ENCODE measurements at places on chromosomes 5 and 9. TPM values are rescaled to one million over a fixed set of nuclear protein-coding genes. Genes with fewer than 3 reads are reported as not detected.

The MAMDC2 gene
- total RNA-seq, result 6.6 TPM

The SHC3 gene
- total RNA-seq, result 4.1 TPM

The ITGA1 gene
- total RNA-seq, result 2.2 TPM

The RUFY1 gene
- 25.1 TPM for total RNA-seq

The CD74 gene
- total RNA-seq, result 31.2 TPM

The LCN15 gene
- not detected for total RNA-seq

The ECSCR gene
- total RNA-seq, result 0.12 TPM

The MLANA gene
- not detected for total RNA-seq

The TAS2R1 gene
- not detected for total RNA-seq

The C5orf52 gene
- total RNA-seq, result not detected

The FOXD4L5 gene
- total RNA-seq, result not detected

The PCDHGC5 gene
- total RNA-seq, result 0.06 TPM

The NOL6 gene
- total RNA-seq, result 45.4 TPM

The TMEM252 gene
- not detected for total RNA-seq

The RASEF gene
- total RNA-seq, result 11.6 TPM

The C9orf153 gene
- not detected for total RNA-seq

The IL9 gene
- total RNA-seq, result not detected

The LECT2 gene
- not detected for total RNA-seq

DNA sequence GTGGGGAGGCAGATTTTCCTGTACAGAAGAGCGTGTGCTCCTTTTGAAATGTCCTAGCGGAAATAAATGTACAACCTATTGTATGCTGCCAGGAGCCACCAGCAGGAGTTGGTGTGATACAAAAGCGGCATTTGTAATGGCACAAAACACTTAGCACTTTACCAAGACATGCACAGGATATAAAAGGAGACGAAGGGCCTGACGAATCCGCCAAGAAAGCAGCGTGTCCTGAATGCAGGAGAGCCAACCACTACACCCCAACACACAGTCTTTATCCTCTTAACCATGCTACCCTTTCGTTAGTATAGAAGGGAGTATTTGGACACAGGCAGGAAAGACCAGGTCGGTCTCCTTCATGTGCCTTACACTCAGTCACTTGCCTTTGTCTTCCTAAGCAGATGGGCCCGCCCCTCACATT lies 218.1 kb downstream of the TRIM32 start:
- DNase-seq, result no peak

DNA sequence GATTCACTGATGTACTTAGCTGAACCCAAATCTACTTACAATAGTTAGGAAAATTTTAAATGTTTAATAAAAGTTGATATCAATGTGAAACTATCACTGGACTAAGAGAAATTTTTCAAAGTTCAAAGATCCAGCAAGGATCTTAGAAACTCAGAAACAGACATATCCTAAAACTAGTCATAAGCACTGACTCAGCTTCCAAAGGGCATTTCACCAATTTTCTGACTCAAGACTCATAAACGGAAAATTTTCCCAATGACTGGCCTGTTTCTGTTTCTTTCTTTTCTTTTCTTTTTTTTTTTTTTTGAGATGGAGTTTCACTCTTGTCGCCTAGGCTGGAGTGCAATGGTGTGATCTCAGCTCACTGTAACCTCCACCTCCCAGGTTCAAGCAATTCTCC lies 66.6 kb downstream of the CDC14B start:
- peak; percentile 33 for DNase-seq

GRCh38 chr9:68871236-68871635 lies 142.7 kb downstream of the PRKACG start:
- no peak for DNase-seq

- DNase-seq, result no peak
These were observed 710.0 kb upstream of the GRAMD2B start for GRCh38 chr5:125713109-125713805.

- peak; percentile 18 for DNase-seq
These were observed 795 bp downstream of the NDUFAF2 start for GRCh38 chr5:60945813-60946187.

GRCh38 chr5:150052226-150052955 lies 34.0 kb downstream of the CSF1R start:
- DNase-seq, result no peak

DNA sequence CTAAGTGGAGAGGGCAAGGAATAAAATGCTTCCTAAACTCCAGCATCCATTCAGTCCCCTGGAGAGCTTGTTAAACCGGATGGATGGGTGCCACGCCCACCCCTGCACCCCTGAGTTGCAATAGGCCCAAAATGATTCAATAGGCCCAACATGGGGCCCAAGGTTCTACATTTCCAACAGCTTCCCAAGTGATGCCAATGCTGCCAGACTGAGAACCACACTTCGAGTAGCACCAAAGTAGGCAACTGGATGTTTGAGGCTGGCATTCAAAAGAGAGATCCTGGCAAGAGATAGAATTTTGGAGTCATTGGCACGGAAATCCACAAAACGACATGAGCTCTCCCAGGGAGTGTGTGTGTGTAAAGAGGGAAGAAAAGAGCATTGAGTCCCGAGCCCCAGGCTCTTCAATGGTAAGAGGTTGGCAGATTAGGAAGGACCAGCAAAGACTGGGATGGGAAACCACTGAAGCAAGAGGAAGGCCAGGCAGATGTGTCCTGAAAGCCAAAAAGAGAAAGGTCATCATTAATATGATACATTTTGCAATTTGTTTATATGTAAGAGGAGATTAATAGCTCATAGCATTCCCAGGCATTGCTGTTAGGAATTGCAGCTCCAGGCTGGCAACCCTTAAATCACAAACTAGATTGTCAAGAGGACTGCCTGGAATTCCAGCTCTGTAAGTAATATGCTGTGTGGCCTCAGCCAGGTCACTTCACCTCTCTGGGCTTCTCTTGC lies 130.6 kb downstream of the KCNIP1 start:
- no peak for DNase-seq

DNA sequence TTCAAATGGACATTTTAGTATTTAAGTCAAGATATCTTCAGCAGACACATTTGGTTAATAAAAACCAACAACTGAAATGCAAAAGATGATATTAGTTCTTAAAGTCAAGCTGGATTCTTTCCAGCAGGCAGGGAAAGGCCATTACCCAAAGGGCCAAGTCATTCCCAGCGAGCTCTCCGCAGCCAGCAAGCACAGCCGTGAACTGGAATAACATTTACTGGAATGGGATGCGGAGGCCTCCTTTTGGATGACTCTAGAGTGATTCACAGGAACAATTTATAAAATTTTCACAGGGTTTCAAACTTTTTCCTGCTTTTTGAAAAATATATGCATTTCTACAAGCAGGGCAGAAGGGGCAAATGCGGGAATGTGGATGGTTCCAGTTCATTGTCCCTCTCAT lies 76.6 kb upstream of the DAB2 start:
- peak; percentile 79 for DNase-seq

DNA sequence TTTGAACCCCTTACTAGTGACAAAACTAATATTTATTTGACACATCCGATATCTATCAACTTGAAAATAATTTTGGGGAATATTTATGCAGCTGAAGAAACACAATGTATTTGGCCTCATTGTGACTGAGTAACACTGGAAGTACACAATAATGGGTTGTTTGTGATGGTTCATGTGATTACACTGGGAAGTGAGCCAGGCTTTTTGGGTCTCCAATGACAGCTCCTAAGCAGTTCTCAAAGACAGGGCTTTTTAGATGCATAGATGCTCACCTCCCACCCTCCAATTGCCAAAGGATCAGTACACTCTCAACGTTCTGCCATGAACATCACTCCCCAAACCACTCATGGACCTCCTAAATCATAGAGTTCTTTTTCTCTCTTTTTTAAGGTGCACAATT lies 170.0 kb downstream of the SLC24A2 start:
- no peak for DNase-seq

DNA sequence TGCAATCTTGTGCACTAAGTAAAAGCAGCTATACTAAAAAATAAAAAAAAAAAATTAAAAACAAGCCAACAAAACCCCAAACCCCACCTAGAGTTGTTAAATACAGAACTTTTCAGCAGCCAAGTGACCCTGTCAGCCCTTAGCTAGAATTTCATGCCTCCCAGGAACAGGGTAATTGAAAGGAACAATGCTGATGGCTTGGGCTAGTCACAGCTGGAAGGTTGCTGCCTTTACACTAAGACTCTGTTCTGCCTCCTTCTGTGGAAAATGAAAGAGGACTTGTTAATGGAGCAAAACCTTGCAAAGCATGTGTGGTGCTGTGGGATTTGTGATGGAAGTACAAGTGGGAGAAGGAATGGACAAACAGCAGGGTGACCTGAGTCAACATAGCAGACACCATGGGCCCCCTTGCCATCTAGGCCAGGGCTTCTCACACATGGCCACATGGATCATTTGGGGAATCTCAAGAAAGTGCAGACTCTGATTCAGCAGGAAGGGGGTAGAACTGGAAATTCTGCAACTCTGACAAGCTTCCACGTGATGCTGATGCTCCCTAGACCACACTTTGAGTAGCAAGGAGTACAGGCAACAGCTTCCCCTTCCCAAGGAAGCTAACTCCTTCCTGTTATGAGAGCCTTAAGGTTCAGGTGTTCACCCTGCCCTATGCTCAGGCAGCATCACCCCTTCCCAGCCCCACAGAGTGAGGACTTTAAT lies 14.9 kb upstream of the TMEM252 start:
- no peak for DNase-seq

DNA sequence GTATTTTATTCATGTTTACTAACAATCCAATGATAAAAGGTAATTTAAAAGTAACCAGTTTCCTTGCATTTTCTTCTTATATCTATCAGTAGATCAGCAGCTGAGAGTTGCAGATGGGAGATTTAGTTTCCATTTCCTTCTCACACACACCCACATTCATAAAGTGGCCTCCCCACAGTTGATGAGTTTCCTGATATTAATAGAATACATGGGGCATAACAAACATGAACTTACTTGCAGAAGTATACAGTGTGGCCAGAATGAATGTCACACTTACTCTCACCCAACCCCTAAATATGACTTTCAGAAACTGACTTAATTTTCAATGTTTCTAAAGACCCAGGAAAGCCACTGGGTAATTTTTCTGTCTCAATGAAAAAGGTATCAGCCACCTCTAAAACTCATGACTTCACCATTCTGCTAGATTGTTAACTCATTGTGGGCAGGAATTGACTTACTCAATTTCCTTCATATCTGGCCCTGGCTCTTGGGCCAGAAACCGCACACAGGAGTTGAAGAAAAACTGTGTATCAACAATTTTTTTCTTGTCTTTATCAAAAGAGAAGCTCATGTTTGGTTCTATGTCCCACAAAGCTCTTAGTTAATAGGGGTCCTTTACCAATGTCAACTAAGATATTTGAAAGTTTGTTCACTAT lies 63.5 kb upstream of the OSMR start:
- DNase-seq, result no peak

GRCh38 chr5:65760504-65761275 lies 38.7 kb downstream of the NLN start:
- no peak for DNase-seq

DNA sequence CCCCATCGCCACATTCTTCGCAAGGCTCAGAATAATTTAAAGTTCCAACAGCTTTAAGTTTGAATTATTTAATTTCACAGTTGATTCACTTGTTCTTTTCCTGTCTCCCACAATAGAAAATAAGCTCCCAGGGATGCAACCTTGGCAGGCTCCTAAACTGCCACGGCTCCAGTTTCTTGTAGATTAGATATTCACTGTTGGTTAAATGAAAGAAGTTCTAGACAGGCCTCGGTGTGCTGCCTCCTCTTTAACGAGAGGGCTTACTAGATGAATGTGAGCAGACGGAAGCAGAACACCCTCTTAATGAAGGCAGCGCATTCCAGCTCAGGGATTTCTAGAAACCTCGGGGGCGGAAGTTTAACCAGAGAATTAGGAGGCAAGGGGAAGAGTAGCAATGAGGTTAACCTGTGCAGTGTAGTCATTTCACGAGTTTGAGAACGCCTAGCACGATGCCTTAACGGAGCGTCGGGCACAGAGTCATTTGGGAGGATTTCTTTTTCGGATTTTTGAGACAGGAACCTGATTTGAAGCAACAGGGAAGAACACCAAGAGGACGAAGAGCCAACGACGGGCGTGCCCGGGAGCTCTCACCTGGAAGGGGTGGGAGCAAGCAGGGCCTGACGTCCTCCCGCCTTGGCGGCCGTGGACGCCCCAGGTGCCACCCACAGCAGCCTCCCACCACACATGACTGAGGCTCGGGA lies 637 bp upstream of the SMC5 start:
- DNase-seq, result no peak

DNA sequence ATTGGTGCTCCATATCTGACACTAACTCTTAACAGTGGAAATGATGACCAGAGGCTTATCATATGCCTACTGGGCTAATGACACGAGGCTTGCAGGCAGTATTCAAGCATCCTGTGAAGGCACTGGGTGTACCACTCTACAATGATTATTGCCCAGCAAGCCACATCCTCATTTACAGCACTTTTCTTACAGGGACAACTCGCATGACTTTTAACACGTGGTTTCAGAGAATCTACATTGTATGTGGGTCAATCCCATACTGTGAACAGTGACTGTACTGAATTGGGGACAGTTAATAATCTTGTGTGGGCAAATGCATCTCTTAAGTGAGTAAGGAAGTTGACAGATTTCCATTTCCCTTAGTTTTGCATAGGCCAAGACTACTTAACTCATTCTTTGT lies 260.0 kb downstream of the TRPM3 start:
- no peak for DNase-seq

GRCh38 chr9:135736272-135736978 lies 34.4 kb downstream of the KCNT1 start:
- DNase-seq, result no peak

GRCh38 chr5:146965761-146966659 lies 87.5 kb upstream of the PPP2R2B start:
- peak; percentile 42 for DNase-seq

- DNase-seq, result peak; percentile 82
These were observed 79.0 kb downstream of the GLDC start for GRCh38 chr9:6566409-6567139.

- no peak for DNase-seq
These were observed 961.3 kb upstream of the CTNND2 start for GRCh38 chr5:12865529-12865928.

DNA sequence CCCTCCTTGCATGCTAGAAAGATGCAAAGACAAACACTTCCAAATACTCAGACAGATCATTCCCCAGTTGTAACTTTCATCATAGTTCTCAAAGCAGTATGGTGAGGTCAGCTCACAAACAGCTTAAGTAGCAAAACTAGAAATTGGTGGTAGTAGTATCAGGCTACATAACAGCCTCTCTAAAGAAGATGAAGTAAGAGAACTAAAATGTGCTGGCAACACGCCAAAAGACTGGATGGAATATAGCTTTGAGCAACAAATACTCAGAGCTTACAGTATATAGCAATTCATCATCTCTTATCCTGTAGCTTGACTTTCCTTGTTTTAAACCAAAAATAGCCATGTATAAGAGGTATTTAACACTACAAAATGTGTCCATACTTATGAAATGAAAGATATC lies 7.5 kb downstream of the PFDN1 start:
- peak; percentile 79 for DNase-seq

GRCh38 chr9:107675351-107676259 lies 186.0 kb upstream of the KLF4 start:
- no peak for DNase-seq

Data from epithelial cell of proximal tubule (primary cell).